ENCODE measurements at places on chromosomes 2 and 18. TPM values are rescaled to one million over a fixed set of nuclear protein-coding genes. Genes with fewer than 3 reads are reported as not detected.

SIX3 gene
- not detected for total RNA-seq

TNFRSF11A gene
- under 0.01 TPM for total RNA-seq

NR4A2 gene
- total RNA-seq: 0.30 TPM

CUL3 gene
- 65.6 TPM for total RNA-seq

CCDC121 gene
- 0.83 TPM for total RNA-seq

Measured in smooth muscle cell of the umbilical artery (primary cell).